ENCODE measurements at places on chromosomes 2 and 18.
A peak's percentile ranks its signal among the peaks of the same experiment; 100 is the strongest.

- no peak for DNase-seq
These were observed 43.9 kb downstream of the SS18 start for GRCh38 chr18:26046419-26047077.

DNA sequence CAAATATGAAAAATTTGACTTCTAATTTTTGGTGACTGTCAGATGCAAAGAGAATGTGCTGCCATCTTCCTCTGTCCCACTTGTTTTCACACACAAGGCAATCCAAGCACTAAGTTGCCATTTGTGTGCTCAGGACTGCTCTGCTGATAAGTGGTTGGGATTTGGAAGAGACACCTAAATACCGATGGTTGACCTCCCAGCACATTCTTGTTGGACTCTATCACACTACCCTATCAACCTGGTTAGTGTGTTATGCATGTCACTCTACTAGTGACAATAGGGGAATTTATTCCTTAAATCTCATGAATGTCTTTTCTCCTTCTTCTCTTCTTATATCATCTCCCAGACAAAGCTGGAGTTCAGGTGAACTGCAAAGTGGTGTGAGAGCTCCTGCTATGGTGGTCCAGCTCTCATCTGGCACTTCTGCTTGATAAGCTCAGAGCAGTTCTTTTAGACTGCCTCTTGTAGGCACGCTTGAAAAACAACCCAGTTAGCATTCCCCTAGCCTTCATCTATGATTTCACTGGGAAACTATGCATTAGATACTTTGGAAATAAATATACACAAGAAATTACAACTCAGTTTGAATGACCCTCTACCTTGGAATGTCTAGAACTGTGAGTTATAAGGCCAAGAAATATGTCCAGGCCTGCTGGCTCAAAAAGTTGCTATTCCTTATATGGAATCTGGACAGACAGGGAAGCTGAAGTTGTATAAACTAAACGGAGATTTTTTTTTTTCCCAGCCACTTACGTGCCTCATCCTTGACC, 404.8 kb downstream of the MEIS1 start:
- DNase-seq = peak; percentile 99

GRCh38 chr2:161943011-161943410, 131.0 kb downstream of the DPP4 start:
- DNase-seq = peak; percentile 15

GRCh38 chr2:126644630-126645191, 11.2 kb upstream of the GYPC start:
- no peak for DNase-seq

- peak; percentile 63 for DNase-seq
These were observed 60.5 kb downstream of the G6PC2 start for GRCh38 chr2:168961450-168962229.

DNA sequence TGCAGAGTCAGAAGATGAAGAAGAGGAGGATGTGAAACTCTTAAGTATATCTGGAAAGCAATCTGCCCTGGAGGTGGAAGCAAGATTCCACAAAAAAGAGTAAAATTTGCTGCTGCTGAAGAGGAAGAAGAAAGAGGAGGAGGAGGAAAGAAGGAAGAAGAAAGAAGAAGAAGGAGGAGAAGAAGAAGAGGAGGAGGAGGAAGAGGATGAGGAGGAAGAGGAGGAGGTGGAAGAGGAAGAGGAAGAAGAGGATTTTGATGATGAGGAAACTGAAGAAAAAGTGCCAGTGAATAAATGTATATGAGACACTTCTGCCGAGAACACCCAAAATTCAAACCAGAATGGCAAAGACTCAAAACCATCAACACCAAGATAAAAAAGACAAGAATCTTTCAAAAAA, 20.9 kb upstream of the TAF4B start:
- no peak for DNase-seq

Measured in fibroblast of lung (primary cell).